ENCODE measurements at places on chromosomes 6 and 20.
A peak's percentile ranks its signal among the peaks of the same experiment; 100 is the strongest.

- peak; percentile 3 for DNase-seq
Measured at GRCh38 chr6:64217721-64218620, 582.4 kb downstream of the PHF3 start.

- DNase-seq: no peak
Measured at GRCh38 chr6:6972456-6972855, 135.3 kb upstream of the RREB1 start.

GRCh38 chr6:129764761-129765407, 54.9 kb upstream of the ARHGAP18 start:
- DNase-seq: no peak

DNA sequence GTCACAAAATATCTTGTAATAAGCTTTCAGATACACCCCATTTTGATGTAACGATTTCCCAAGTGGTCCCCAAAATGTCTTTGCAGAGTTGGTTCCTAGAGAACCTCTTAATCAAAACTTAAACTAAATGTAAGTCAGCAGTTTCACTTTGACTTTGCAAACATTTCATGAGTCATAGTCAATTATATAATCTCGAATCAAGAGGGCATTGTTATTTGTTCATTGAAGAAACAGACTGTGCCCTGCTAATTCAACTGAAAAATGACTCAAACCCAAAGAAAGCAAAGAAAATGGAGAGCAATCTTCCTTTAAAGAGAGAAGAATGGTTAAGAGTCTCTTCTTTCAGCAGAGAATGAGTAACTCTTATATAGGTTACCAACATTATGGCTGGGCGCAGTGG, 58.3 kb downstream of the IPCEF1 start:
- no peak for DNase-seq

- peak; percentile 8 for DNase-seq
Measured at GRCh38 chr6:132598473-132598872, 8.9 kb upstream of the TAAR5 start.
